Heart left ventricle (tissue), 16 donors: ENCODE measurements at places on chromosomes 6 and 20. TPM values are rescaled to one million over a fixed set of nuclear protein-coding genes. Genes with fewer than 3 reads are reported as not detected.
A peak's percentile ranks its signal among the peaks of the same experiment; 100 is the strongest.

DNA sequence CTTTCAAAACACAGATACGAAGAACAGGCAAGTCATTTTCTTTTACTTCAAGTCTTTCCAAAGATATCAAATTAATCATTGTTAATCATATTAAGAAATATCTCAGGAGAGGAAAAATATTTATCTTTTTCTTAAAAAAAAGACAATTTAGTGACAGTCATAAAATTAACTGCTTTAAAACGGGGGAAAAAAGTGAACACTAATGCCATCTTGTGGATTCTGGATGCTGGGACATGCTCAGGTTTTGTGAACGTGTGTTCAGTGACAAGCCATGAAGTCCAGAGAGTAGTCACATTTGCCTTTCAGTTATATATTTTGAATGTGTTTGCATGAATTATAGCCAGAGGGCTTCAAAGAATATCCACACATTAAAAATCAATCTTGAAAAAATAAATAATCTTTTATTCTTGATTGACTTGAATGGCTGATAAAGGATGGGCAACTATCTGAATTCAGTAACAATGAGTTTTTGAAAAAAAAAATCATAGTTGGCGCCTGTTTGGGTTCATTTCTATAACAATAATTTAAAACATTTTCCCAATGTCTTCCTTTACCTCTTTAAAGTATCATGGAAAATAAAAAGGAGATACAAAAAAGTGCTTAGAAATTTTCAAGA lies 74.7 kb upstream of the NOX3 start:
- DNase-seq: no peak

MATN4 gene
- total RNA-seq: not detected

- DNase-seq: peak; percentile 73
Measured at GRCh38 chr20:62887152-62887859, 25.7 kb upstream of the TCFL5 start.

ACSS2 gene
- 104 TPM for total RNA-seq

DNA sequence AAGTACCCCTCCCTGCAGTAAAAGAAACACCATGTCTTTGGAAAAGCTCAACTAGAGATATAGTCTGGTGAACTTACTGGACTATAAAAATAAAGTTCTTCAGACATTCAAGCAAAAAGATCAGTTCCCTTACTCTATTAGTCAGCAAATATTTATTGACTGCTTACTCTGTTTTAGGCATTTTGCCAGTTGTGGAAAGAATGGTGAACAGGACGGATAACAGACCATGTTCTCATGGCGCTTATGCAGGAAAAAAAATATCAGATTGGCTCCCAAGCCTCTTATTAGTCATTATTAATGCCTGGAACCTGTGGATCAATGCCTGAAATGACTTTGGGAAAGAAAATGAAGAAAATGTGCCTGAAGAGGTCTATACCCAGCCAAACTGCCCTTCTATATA lies 282.2 kb upstream of the EPHA7 start:
- DNase-seq: no peak

- no peak for DNase-seq
Measured at GRCh38 chr6:156917213-156917612, 140.0 kb downstream of the ARID1B start.

BCAS1 gene
- not detected for total RNA-seq

DNA sequence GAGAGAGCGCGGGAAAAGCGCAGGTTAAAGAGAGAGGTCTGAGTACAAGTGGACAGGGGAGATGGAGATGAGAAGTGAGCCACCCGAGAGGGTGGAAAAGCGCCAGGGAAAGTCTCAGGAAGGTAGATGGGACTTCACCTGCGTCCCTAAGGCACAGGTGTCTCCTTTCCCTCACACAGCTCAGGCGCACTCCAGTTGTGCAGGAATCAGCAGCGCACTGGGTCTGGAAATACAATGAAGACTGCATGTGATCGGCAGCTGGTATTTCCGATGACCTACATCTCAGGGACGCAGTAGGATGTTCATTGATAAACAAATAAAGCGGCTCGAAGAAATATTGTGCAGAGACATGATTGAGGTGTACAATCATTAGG lies 432 bp upstream of the KHDRBS2 start:
- no peak for DNase-seq
